ENCODE measurements at places on chromosomes 16 and 17.

DNA sequence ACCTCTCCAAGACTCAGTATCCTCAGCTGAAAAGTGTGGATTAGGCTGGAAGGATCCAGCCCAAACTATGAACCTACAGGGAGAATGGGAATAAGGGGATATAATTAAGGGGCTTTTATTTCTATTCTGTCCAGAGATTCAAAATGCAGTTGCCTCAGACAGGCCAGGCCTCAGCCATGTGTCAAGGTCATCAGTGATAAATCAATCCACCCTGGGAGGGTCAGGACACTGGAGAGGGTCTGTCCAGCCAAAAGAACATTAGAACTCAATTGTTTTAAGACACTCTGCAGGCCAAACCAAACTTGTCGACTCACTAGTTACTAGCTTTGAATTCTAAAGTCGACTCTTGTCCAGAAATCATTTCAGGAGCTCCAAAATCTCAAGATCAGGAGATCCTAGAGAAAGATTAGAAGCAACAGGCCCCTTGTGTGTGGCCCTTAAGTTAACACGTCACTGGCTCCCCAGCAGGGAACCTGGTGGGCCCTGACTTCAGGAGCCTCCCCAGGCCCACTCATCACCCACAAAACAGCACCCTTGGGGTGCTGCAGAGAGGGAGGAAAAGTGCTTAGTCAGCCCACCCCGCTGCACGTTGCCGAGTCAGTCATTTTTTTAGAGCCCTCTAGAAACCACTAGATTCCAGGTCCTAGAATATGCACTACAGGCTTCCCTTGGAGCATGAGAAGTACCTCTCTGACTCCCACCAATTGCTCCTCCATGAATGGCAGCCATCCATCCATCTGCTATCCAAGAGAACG lies 156.8 kb downstream of the XYLT1 start:
- no peak for DNase-seq

GRCh38 chr17:21268596-21269188 lies 15.5 kb upstream of the NATD1 start:
- no peak for DNase-seq

DNA sequence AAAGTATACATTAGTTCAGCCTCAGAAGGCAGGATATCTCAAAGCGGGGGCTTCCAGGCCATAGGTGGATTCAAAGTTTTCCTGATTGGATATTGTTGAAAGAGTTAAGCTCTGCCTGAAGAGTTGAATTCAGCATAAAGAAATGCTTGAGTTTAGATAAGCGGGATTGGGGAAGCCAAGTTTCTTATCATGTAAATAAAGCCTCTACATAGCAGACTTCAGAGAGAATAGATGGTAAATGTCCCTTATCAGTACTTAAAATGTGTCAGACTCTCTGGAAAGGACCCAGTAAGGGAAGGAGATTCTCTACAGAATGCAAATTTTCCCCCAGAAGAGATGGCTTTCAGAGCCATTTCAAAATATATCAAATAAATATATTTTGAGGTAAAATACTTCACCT lies 423.5 kb downstream of the SHISA9 start:
- no peak for DNase-seq

- no peak for DNase-seq
Observed at GRCh38 chr17:76207275-76208059, 32.8 kb downstream of the RNF157 start.

GRCh38 chr16:10871157-10871991 lies 5.6 kb upstream of the CIITA start:
- peak; percentile 78 for DNase-seq

DNA sequence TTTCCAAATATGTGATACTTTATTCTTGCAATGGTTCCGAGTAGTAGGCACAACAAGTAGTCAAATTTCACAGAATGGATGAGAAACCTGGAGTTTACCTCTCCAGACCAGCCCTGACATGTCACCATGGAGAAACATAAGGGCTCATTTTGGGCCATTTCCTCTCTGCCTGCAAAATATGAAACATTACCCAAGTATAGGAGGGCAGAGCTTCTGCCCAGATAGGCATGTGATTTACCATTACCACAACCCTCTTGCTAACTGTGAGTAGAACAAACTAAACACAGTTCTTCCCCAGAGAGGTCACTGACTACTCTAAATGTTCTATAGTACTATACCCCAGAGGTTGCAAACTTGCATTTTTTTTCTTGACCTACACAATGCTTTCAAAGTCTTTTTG lies 15.7 kb upstream of the KPNB1 start:
- no peak for DNase-seq

DNA sequence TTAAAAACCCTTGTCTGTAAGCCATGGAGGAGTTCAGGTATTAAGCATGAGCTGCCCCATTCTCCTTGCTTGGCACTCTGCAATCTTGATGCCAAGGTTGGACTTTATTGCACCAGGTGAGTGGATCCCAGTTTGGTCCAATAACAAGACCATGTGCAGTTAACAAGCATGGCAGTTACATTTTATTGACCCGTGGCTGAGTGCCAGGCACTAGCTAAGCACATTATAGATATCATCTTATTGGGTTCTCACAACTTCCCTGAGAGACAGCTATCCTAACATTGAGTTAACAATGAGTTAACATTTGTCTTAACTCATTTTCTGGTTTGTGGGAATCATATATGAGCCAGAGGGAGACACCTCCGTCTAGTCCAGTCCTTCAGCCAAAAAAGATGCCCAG lies 21.8 kb downstream of the LYRM9 start:
- no peak for DNase-seq

DNA sequence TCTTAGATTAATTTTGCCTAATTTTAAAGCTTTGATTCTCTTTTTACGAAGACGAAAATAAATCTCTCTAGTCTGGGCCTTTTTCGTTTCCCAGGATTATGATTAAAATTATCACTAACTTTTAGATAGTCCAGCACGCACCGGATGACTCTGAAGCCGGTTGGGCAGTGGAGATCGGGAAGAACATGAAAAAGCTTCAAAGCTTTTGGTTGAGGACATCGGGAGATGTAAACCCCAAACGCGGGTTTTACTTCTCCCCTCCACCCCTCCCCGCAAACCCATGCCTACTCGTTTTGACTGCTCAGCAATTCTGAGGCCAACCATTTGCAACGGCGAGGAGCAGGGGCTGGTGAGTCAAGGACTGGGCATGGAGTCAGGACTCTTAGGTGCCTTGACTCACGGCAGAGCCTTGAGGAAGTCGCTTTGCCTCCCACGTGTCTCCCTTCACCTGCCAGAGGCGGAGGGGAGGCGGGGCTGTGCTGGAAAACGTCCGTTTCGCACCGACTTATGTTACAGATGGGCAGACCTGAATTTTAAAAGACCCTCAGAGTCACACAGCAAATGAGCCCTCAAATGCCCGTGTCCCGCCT lies 989 bp upstream of the DUSP14 start:
- DNase-seq, result peak; percentile 97

DNA sequence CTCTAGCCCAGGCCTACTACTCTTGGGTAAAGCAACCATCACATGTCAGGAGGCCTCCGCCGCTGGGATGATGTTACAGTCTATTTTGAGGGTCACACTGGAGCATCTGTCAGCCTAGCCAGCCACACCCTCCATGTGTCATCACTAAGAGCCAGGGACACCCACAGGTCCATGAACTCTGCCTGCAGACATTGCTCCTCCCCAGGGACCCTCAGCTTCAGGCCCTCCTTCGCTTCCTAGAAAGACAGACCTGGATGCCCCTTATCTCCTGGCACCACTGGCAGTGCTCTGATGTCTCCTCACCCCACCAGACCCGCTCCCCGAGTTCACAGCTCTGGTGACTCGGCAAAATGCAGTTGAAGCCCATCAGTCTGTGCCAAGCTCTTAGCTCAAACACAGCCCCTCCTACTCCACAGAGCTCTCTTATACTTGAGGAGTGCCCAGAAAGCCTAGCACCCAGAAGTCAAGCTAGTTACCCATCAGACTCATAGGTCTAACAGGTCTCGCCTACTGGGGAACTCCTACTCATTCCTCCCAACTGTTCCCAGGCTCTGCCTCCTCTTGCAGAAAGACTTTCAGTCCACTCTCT lies 5.9 kb downstream of the RANBP10 start:
- no peak for DNase-seq

- no peak for DNase-seq
Observed at GRCh38 chr16:71629278-71630016, 3.5 kb downstream of the MARVELD3 start.

DNA sequence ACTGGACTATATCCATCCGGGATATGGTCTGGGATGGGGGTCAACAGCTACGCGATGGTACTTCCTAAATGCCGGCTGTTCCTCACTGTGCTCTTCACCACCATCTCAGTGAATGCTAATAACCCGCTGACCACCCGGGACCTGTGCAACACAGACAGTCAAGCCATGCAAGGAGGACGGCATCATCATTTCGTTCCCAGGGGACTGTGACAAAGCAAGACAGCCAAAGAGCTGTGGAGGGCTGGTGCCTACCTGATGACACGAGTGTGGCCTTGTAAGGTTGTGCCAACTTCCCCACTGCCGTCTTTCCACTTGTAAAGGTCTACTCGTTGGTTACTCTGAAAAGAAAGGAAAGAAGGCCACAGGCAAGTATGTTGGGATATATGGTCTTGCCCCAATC lies 33.7 kb downstream of the WDR59 start:
- no peak for DNase-seq

- DNase-seq, result no peak
Observed at GRCh38 chr16:65285128-65286048, 163.5 kb upstream of the CDH11 start.

DNA sequence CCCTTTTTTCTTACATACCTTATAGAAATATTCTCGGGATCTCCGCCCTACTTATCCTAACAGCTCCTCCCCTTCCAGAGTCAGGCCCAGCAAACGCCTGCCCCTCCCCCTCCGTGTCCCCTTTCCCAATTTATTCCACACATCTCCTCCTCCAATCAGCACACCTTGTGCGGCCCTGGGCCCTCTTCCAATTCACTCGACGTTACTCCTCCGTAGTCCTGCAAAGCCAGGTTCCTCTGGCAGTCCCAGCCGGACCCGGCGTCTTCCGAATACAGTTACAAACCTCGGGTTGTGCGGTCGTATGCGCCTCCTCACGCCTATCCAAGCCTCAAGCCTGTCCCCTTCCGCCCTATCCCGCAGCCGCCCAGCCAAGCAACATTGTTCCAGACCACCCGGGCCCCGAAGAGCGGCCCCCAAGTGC lies 677 bp downstream of the CBX1 start:
- DNase-seq, result peak; percentile 70

- no peak for DNase-seq
Observed at GRCh38 chr16:54817940-54818574, 112.6 kb upstream of the IRX5 start.

DNA sequence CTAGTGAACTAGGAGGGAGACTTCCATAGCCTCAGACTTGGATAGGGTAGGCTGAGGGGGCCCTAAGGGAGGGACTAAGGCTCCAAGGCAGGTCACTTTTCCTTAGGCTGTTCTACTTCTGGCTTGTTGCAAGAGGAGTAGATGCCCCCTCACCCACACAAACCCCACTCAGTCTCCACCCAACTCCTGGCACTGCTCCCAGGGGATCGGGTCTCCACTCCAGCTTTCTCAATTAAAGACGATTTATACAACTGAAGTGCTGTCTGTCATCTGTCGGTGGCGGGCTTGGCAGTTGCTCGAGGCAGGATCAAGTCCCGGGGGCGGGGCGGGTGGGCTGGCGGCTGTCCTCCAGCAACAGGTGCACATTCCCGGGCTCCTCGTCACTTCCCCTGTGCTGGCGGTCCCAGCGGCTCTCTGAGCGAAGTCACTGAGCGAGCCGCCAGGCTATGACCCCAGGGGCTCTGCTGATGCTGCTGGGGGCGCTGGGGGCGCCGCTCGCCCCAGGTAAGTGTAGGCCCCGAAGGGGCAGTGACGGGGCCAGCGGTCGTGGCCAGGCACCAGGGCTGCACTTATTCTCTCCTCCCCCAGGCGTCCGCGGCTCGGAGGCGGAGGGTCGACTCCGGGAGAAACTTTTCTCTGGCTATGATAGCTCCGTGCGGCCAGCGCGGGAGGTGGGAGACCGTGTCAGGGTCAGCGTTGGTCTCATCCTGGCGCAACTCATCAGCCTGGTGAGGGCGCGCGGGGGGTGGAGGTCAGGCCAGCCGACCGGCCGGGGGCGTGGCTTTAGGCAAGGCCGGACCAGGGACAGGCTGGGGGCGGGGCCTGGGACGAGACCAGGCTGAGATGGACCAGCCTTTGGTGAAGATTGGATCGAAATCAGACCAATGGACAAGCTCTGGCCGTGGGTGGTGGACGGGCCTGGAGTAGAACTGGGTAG lies at the start of gene CHRNB1:
TSS of gene CHRNB1 (plus strand) at position 380 of the 937 bp plus-strand sequence. CDS start at position 447, 67 bp downstream.
- DNase-seq, result no peak

DNA sequence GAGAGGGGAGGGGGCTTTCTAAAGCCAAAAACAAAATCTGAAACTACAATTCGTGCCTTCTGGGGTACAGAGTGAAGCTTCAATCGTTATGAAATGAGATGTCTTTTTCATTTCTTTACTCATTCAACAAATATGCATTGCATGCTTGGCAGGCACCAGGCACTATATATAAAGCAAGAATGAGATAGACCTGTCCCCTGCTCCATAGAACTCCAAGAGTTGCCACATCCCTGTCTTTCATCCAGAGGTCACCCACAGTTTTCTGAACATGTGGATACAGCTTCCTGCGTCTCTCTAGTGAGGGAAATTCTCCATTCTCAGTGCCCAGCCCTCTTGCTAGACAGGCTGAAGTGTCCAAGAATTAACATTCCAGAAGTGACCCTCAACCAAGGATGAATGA lies 343.2 kb upstream of the MAF start:
- peak; percentile 2 for DNase-seq

GRCh38 chr16:27500801-27501200 lies 48.9 kb downstream of the GTF3C1 start:
- no peak for DNase-seq

DNA sequence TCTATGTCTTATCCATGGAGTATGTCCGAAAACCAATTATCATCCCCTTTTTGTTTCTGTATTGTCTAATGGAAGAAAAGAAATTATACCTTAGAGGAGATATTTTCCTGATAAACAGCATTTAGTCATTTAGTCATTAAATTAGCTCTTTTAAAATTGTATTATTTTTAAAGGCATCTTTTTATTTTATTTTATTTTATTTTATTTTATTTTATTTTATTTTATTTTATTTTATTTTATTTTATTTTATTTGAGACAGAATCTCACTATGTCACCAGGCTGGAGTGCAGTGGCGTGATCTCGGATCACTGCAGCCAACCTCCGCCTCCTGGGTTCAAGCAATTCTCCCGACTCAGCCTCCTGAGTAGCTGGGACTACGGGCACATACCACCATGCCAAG lies 559.1 kb downstream of the CDH13 start:
- DNase-seq, result no peak

DNA sequence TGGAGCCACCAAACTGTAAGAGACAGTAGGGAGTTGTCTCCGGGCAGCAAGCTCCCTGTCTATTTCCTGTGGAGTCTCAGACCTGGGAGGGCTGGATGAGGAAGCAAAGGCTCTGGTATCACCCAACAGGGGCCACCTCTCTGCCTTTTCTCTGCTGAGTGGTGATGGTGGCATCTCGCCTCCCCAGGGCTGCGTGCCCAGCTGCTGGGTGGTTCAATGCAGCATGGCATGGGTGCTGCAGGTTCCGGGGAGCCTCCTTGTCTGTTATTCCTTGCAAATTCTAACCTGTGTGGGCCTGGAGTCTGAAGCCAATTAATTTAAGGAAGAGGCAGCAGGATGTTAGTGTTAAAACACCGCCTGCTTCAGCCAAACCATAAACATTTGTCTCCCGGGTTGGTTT lies 78.2 kb downstream of the CCDC182 start:
- no peak for DNase-seq

Measured in MG63 (cell line).